Caki2 (cell line): ENCODE measurements at places on chromosomes 2 and 18. TPM values are rescaled to one million over a fixed set of nuclear protein-coding genes. Genes with fewer than 3 reads are reported as not detected.

The LRRC30 gene
- total RNA-seq = not detected in 2 replicates

- no peak for DNase-seq
Measured at GRCh38 chr2:142307616-142308115, 176.8 kb upstream of the LRP1B start.

DNA sequence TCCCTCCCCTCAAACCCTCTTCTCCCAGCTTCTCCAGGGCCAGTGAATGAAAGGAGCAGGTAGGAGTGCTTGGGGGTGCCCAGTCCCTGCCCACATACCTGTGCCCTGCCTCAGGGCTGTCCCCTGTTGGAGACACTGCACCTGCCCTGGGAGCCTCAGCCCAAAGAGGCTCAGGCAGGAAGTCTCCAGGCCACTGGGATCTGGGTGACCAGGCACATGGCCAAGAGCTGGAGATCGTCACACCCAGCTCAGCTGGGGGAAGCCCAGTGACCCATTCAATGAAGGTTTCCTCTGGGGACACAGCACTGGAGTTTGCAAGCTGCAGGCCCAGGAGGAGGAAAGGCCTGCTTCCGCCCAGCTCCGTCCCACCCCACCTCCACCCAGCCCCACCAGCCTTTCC lies 156.4 kb downstream of the ZFP36L2 start:
- no peak for DNase-seq

- DNase-seq = peak; percentile 93
Measured at GRCh38 chr2:133421516-133422324, 146.5 kb downstream of the NCKAP5 start.

DNA sequence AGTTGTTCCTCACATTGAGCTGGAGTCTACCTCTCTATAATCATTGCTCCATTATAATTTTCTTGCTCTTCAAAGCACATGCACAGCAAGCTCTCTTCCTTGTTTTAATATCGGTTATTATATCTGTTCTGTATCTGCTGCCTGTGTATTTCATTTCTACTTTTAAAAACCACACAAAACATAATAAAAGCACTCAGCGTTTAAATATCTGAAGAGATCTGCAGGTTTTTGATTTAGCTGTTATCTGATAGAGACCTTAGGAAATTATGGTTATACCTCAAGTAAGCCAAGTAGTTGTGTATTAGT lies 49.0 kb downstream of the SERPINB7 start:
- DNase-seq = no peak

- DNase-seq = no peak
Measured at GRCh38 chr18:13264091-13265007, 45.8 kb downstream of the LDLRAD4 start.

The C2orf92 gene
- total RNA-seq = 0.27 and 9.2 TPM in 2 replicates

The DIS3L2 gene
- total RNA-seq = 20.2 and 20.3 TPM in 2 replicates

DNA sequence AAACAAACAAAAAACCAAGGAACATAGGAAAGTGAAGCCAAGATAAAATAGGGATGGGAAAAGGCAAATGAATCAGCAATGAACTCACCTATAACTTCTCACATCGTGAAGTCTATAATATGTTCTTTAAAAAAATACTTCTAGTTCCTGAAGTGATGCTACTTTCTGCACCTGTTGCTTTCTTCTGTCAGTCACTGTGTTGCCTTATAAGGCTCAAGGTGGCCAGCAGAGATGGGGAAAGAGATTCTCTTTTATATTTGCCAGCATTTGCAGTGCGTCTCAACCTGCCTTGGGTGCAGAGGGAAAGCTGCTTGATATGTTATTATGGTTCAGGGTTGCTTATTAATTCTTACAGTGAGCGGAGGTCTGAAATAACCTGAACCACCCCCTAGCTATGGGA lies 14.0 kb downstream of the QPCT start:
- no peak for DNase-seq

GRCh38 chr2:172460780-172461201 lies 33.4 kb downstream of the ITGA6 start:
- no peak for DNase-seq

- DNase-seq = no peak
Measured at GRCh38 chr2:221443645-221444044, 128.5 kb downstream of the EPHA4 start.

- DNase-seq = no peak
Measured at GRCh38 chr2:6827566-6828298, 38.0 kb downstream of the CMPK2 start.

The GAD1 gene
- 4.4 and 5.6 TPM in 2 replicates for total RNA-seq

DNA sequence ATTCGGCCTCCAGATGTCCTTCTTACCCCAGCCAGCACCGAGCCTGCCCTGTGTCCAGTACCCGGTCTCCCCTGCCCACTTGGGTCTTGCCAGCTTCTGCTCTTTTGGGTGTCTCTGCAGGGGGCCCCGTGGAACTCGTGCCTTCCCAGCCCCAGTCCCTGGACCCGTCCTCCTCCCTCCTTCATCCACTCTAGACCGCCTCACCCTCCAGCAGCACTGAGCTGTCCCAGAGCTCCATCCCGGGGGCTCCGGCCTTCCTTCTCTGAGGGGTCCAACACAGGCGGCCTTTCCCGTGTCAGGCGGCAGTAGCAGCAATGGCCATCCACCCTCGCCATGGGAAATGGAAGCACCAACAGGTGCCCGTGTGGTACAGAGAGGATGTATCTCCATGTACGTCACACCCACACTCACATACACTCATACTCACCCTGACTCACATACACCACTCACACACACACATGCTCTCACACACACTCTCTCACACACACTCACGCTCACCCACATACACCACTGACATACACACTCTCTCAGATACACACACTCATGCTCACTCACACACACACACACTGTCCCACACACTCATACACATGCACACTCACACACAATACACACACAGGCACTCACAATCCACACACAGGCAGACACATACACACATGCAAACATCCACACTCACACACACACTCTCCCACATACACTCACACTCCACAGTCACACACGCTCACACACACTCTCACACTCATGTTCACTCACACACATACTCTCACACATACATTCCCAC lies 827.5 kb upstream of the SALL3 start:
- no peak for DNase-seq

DNA sequence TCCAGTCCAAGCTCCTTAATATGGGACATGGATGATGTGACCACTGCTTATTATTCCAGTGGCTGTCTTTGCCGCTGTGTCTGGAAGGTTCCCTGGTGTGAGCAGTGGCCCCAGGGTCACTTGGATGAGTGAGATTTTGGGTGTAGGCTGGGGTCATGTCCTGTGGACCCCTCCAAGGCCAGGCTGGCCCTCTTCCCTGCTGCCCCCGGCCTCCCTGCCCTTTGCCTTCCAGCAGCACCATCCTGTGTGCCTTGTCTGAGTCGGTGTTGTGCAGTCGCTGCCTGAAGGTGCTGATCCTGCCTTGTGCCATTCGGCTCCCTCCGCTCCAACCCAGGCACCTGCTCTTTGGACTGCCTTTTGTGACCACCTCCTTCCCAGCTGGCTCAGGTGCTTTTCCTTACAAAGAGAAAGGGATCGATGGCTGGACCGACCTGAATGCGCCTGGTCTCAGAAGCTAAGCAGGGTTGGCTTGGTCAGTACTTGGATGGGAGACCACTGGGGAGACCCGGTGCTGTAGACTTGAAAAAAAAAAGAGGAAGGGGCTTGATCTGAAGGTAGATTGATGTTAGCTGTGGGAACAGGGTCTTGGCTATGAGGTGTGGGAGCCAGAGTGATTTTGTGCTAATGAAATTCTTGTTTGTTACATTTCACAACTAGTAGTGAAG lies 16.7 kb upstream of the GREB1 start:
- no peak for DNase-seq

- no peak for DNase-seq
Measured at GRCh38 chr2:231626449-231626848, 33.8 kb downstream of the TEX44 start.

DNA sequence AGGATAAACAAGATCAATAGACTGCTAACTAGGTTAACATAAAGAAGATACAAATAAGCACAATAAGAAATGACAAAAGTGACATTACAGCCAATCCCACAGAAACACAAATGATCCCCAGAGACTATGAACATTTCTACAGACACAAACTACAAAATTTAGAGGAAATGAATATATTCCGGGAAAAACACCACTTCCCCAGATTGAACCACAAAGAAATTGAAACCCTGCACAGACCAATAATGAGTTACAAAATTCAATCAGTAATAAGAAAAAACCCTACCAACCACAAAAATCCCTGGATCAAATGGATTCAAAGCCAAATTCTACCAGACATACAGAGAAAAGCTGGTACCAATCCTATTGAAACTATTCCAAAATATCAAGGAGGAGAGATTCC lies 232.4 kb upstream of the RBMS1 start:
- DNase-seq = no peak

The CD8A gene
- total RNA-seq = not detected in 2 replicates

- DNase-seq = no peak
Measured at GRCh38 chr2:98072442-98072841, 14.5 kb upstream of the VWA3B start.

The CHST10 gene
- total RNA-seq = 22.1 and 26.4 TPM in 2 replicates
